ENCODE measurements at places on chromosomes 6 and 20.

- no peak for DNase-seq
Observed at GRCh38 chr20:58700823-58701222, 8.2 kb downstream of the NPEPL1 start.

DNA sequence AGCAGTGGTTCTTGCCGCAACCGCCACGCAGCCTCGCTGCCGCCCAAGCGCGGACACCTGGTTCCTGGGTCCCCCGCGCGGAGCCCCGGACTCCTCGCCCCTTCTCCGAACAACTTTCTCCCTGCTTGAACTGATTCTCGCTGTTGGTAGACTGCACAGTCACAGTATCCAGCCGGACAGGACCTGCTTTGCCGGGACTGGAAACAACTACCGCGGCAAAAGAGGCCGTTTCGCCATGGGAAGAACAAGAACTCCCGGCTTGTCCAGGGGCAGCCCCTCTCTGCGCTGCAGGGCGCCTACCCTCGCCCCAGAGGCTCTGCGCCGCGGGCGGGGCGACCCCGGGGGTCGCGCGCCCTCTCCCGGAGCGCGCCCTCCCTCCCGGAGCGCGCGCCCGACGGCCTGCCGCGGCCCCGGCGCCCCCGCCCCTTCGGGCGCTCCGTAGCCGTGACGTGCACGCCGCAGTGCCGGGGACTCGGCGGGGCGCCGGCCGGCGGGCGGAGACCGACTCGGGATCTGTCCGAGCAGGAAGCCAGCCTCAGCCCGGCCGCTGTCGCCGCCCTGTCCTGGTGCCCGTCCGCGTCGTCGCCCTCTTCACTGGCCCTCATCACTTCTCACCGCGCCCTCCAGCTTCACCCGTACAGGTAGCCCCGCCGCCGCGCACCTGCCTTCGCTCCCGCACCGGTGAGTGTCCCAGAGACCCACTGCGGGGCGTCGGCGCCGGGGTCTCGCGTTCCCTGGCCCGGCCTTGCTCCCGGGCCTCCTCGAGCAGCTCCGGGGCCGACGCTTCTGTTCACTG lies at the start of gene MYO6:
MYO6 (plus strand) TSS at position 497 of the 796 bp plus-strand sequence. CDS start 68,309 bp downstream, outside the sequence.
- DNase-seq = no peak

- DNase-seq = peak; percentile 3
Observed at GRCh38 chr6:156687789-156688619, 89.2 kb upstream of the ARID1B start.

GRCh38 chr20:38245753-38246152 lies 14.8 kb downstream of the KIAA1755 start:
- DNase-seq = no peak

DNA sequence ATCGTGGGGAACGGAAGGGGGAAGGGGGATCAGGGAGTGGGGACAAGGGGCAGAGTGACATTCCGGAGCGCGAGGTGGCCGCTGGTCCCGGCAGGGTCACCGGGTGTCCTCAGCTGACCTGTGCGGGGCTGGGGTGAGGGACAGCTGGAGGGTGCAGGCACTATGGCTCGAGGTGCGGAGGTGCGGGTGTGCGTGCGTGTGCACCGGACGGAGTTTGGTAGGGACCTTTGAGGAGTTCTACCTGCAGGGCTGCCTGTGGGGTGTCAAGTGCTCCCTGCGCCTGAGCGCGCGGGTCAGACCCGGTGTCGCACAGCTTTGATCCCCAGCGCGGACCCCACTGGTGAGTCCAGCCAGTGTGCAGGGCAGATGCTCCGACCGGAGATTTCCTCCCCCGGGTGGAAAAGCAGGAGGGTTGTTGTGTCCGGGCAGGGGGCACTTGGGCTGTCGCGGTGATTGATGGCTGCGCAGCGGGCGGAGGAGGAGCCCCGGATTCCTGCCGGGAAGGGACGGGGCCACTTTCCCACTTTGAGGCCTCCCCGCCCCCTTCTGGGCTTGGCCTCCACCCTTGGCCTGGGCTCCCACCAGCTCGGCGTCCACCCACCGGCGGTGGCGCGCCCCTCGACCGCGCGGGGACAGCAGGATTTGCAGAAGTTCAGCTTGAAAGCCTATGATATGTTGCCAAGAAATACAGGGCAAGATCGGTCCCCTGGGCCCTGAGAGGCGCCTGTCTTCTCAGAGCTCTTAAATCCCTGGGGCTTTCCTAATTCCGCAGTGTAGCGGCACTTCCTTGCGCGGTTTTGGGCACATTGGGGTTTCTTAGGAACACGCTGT lies 658 bp downstream of the RIN2 start:
- DNase-seq = no peak

- no peak for DNase-seq
Observed at GRCh38 chr20:10632721-10633509, 40.9 kb downstream of the JAG1 start.

DNA sequence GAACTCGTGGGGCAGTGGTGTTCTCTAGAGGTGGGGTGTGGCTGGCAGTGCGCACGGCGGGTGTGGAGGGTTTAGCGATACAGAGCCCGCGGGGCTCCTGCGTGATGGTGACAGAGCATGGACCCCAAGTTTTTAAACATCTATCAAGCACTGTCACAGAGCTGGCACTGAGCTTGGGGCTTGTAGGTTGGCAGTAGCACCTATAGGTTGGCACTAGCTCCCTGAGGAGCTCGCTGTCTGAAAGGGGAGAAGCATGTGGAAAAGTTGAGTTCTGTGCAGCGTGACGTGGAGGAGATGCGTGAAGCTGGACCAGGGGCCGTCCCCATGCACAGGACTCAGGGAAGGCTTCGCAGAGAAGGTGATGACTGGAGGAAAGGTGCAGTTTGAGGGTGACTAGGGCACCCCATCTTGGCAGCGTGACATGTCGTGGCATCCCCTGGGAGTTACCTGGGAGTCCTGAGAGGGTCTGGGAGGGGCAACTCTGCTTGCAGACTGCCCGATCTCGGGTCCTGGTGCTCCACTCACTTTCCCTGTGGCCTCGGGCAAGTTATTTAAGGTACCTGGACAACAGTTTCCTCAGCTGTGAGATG lies 122.0 kb downstream of the CDH4 start:
- no peak for DNase-seq

- no peak for DNase-seq
Observed at GRCh38 chr20:2207770-2208097, 88.1 kb upstream of the TGM3 start.

GRCh38 chr6:116246089-116246488 lies 7.8 kb downstream of the TSPYL4 start:
- DNase-seq = no peak

GRCh38 chr6:110476046-110476849 lies at the start of gene SLC22A16:
SLC22A16 (minus strand) TSS chr6:110476613; CDS start chr6:110476574, 39 bp downstream.
- no peak for DNase-seq

- no peak for DNase-seq
Observed at GRCh38 chr20:32484225-32484957, 100.7 kb downstream of the NOL4L start.

DNA sequence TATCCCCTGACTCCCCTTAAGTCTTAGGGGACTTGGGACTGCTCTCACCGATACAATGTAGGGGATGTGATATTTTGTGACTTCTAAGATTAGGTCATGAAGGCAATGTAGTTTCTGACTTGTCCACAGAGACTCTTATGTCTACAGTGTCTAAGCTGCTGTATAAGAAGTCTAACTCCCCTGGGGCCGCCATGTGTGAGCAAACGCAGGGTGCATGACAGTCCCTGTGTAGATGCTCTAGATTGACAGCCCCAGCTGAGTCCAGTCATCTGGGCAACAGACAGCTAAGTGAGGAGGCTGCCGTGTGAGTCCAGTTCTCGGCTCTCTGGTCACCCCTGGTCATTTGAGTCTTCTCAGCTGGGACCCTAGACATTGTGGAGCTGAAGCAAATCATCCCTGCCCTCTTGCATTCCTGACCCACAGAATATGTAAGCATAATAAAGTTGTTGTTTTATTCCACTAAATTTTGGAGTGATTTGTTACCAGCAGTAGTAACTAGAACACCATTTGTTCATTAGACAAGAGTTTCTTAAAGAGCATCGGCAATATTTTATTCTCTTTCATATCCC lies 743.3 kb upstream of the CHD6 start:
- no peak for DNase-seq

DNA sequence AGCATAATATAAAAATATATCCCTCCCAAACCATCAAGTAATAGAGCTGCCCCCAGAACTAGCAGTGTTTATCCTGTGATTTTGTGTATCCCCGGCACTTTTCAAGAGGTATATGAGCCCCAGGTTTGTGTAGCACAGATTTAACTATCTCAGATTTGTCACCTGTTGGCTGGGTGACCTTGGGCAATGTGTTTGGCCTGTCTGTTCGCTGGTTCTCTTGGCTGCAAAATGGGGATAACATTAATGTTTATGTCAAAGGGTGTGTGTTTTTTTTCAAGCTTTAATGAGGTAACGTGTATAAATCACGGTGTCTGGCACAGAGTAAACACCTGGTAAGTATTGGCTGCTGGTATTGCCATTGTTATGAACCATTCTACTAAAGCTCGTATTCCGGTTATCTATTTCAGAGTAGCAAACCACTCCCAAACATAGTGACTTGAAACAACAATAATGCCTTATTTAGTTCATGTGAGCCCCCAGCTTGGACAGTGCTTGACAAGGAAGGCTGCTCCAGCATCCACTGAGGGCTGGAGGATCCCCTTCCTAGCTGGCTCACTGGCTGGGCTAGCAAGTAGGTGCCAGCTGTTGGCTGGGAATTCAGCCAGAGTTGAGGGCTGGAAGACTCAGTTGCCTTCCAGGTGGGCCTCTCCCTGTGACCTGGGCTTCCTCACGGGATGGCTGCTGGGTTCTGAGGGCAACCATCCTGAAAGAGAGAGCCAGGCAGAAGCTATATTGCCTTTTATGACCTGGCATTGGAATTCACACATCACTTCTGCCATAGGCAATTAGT lies 36.2 kb downstream of the PDRG1 start:
- DNase-seq = no peak

GRCh38 chr6:166346449-166346848 lies 4.1 kb upstream of the SFT2D1 start:
- DNase-seq = no peak

- DNase-seq = no peak
Observed at GRCh38 chr6:31321820-31322219, 35.2 kb downstream of the HLA-B start.

DNA sequence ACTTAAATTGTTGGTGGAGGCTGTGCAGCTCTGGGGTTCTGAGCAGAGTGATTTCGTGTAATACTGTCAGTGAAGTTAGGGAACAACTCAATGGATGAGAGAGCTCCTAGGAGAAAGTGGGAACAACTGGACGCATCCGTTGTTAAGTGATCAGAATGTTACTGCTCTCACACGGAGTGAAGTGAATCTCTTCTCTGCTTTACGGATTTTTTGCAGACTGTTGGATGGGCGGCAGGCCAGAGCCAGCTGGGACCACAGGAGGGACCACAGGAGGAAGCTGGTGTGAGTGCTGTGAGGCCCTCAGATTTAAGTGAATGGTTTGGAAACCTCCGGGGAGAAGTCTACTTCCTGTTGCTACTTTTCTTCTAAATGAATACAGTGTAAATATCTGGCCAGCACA lies 23.7 kb upstream of the PPP1R14C start:
- DNase-seq = no peak

GRCh38 chr6:3804964-3805363 lies 44.2 kb upstream of the FAM50B start:
- no peak for DNase-seq

DNA sequence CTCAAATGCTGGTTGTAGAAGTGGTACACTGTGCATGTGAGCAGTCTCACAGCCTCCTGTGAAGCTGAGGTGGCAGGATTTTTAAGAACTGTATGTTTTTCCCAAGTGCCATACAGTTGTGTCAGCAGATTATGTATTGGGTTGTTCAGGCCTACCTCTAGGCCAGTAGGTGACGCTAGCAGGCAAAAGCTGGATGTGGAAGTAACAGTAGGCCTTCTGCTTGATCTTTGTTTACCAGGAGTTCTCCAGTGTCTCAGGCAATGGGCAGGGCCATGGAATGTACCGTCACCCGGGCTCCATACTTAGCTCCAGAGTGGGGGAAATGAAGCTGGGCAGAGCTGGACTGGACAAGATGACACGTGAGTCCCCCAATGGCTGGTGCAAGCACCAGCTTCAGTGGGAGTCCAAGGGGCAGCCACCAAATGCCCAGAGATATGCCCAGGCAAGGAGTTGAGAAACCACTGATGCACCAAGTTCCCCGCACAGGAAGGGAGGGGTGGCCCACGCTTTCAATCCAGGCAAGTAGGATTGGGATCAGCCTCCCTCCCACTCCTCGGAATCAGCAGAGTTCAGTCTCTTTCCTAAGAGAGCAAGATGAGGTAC lies 289.7 kb downstream of the HTR1B start:
- DNase-seq = no peak

- DNase-seq = no peak
Observed at GRCh38 chr6:15421945-15422733, 176.3 kb downstream of the JARID2 start.

DNA sequence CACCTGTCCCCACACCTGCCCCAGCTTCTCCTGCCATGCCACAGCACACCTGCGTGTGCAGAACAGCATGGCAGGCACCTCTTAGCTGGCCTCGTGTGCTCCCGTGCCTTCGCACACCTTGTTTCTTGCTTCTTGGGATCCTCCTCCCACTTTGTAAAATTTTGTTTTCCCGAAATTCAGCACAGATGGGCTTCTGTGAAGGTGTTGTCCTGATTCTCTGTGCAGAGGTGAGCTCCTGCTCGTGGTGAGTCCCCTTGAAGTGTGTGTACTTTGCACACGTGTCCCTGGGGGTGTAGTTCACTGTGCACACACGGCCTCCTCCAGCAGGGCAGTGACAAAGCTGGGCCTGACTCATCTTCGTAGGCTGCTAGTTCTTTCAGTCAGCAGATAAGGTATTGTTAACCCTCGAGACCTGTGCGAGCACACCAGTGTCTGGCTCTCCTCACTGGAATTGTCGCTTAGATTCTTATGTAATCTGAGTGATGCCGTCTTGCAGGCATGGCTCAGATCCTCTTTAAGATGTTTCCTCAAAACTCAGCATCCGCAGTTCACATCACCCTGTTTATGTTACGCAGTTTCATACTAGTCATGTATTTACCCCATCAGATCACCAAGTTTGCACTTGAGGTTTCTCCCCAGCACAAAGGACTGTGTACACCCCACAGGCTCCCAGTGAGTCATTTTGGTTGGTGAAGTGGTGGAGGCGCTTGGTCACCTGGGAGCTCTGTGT lies 77.7 kb downstream of the CDYL start:
- DNase-seq = no peak

- no peak for DNase-seq
Observed at GRCh38 chr6:166715065-166715464, 88.0 kb upstream of the RPS6KA2 start.

GRCh38 chr6:94071835-94072234 lies 652.5 kb upstream of the EPHA7 start:
- DNase-seq = no peak

- DNase-seq = no peak
Observed at GRCh38 chr6:2108700-2109306, 136.6 kb downstream of the GMDS start.

DNA sequence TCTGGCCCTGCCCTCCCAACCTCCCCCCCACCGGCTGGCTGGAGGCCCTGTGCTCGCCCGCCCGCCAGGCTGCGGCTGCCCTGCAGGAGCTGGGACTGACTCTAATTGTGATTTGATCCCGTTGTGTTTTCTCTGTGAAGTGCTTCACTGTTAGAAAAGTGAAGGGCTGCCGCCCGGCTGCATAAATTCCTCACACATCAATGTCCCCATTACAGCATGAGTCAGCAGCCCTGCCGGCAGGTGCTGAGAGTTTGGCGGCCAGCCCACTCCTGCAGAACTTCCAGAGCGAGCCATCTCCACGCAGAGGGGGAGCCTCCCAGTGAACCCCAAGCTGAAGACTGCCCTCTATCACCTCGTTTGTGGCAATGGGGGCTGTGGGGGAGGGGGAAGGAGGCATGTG lies 137.9 kb downstream of the DLL1 start:
- no peak for DNase-seq
